GM12864 (cell line): ENCODE measurements at places on chromosomes 4 and X.

- no peak for DNase-seq
These were observed 274.4 kb upstream of the VCX start for GRCh38 chrX:7568597-7568996.

- no peak for DNase-seq
These were observed 54.5 kb downstream of the CHM start for GRCh38 chrX:85992811-85993229.

DNA sequence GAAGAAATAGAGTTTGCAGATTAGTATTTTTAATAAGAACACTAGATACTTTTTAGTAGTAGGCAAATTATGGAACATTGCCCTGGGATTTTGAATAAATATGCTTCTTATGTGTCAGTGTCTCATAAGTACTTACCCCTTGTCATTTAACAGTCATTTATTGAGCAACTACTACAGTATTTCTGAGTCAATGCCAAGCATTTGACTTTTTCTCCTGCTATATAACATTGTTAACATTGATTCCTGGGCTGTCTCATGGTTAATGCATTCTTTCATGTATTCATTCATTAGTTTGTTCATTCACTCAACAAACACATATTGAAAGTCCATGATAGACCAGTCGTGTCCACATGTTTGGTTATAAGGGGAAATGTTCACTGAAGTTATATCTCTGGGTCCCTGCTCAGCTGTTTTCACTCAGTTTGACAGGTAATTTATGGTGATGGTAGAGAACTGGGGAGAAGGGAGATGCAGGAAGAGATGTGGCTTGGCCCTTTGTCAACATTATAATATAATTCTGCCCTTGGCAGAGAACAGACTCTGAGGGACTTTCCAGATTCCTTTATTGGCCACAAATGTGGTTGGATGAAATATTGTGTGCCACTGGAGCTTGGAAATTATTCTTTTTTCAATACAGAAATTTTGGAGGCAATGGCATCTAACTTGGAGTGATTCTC, 49.8 kb downstream of the OSTC start:
- no peak for DNase-seq

DNA sequence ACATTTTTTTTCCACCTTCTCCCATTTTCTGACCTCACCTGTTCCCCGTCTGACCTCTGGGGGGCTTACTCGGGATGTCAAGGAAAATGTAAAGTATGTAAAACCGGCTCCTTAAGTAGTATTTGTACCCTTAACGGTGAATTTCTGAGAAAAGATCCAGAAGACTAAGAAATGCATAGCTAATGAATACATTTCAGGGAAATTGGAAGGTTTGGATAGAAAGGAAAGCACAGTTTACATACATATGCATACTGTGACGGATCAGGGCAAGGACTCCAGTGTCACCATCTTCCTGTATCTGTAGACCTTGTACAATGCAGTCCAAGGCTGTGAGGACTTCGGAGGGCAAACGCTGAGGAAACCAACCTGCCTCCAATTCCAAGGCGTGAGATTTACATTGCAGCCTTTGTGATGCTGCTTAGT, 2185.9 kb upstream of the TENM3 start:
- DNase-seq: no peak

DNA sequence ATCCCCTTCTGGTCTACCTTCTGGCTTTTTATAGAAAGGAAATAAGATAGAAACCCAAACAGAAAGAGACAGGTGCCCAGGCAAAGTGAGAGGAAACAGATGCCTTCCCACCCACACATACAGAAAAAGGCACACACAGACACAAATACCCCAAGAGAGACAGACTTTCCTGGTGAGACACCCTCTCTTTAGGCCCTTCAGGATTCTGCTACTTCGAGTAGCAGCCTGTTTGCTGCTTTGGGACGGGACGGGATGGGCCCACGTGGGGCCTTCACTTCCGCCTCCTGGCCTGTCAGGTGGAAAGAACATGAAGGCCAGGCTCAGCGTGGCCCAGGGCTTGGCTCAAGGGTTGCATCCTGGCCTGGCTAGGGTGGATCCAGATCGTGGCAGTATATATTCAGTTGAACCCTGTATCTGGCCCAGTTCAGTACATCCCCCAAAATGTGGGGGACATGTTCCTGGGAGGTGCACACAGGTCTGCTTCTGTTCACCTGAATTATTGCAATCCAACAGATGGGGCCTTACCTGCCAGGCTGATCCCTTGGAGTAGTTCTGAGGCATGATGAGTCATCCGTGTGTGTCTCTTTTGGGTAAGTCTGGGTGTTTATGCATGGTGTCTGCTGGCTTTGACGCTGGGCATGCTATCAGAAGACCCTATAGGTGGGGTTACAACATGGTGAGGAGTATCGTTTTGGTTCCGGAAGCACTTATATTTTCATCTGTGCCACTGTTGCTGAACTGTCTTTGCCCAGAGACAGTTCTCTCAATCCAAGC, 2.4 kb downstream of the ZNF275 start:
- DNase-seq: no peak

- DNase-seq: no peak
These were observed 29.3 kb upstream of the PTPN13 start for GRCh38 chr4:86564795-86565194.

- DNase-seq: no peak
These were observed 965.9 kb downstream of the FSTL5 start for GRCh38 chr4:161197912-161198311.

- DNase-seq: no peak
These were observed 135.6 kb upstream of the MAD2L1 start for GRCh38 chr4:120202222-120202621.

DNA sequence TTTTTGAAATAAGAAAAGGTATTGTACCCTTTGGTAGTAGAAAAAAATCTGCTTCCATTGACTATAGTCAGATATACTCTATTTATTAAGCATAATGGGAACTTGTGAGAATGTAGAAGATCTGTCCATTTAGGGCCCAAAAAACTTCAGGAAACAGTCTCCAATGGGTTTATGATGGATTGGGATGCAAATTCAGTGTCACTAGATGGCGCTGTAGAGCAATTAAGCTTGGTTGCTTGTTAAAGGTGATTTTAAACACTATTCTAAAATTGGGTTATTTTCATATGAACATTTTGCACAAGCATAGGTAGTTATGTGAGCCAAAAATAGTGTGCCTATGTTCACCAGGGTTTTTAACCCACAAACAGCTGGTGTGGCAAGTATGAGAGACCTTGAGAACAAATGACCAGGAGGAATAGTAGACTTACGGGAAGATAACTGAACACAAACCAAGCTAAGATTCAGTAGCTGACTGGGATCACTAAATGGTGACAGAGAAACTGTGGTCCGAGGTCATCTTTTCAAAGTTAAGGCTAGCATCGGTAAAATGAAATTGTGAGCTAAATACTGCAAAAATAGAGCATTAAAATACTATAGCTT, 80.3 kb upstream of the LSM6 start:
- no peak for DNase-seq

DNA sequence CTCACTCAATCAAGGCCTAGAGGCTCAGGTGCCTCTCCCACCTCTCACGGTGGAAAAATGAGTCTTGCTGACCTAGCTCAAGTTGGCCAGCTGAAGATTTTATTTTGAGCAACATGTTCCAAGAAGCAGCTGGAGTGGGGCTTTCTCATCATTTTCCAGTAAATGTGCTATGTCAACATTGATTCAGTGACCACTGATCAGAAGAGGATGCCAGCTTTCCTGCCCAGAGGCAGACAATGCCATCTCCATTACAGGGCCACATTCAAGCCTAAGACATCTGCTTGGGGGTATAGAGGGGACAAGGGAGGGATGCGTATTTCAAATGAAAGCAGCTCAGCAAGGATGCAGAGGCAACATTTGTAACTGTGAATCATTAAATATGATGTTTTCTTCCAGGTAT, 3.0 kb downstream of the MEPE start:
- no peak for DNase-seq

DNA sequence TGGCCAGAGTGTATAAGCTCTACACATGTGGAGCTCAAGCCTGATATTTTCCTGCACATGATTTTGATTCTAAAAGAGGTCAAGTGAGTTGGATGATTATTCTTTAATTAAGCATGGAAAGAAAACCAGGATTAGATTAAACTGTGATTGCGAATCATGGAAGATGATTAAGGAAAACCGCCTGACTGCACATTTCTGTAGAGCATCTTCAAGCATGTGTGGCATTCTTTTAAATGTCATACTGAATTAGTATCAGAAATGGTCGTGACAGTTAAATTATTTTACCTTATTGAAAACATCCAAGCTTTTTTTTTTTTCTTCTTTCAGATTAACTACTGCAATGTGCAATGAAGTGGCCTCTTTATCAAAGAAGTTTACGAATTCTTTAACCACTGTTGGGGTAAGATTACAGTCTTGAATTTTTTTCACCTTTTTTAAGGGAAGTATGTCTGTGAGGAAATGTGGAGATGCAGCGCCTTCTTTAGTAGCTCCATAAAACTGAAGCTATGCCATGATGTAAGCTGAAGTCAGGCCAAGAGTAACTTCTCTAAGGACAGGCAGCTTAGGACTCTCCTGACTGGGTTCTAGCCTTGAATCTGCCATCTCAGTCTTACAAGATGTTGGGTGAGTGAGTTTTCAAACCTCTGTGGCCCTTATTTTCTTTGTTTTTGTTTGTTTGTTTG, 67.9 kb downstream of the FAM114A1 start:
- DNase-seq: no peak

GRCh38 chr4:1043651-1044468, 32.4 kb downstream of the FGFRL1 start:
- DNase-seq: no peak

DNA sequence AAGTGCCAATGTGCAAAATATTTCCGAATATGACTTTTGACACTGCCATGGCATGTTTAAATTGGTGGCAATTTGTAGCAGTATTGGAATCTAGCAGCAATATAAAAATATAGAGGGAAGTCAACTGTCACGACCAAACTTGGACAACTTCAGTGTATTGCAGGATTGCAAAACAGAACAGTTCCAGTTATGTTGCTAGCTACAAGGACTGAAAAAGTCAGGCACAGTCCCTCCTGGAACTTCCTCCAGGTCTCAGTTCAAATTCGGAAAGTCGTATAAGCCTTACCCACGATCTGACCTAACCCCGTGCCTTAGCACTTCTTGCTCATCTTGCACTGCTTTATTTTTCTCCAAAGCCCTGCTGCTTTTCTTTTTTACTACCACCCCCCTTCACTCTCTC, 390.0 kb upstream of the GALNT7 start:
- no peak for DNase-seq

DNA sequence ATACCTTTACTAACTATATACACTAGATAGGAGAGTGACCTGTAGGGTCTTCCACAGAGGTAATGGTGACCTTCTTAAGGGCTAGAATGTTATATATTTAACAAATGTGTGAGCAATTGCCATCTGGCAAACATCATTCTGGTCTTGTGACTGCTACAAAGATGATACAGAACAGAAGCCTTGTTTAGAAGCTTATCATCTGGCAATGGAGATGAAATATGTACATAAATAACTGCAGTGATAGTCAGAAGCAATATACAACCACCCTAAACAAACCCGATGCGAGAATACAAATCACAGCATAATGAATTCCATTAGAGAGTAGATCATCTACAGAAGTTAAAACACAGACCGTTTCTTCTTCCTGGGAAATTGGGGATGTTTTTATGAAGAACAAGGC, 952.7 kb upstream of the SLIT2 start:
- no peak for DNase-seq

DNA sequence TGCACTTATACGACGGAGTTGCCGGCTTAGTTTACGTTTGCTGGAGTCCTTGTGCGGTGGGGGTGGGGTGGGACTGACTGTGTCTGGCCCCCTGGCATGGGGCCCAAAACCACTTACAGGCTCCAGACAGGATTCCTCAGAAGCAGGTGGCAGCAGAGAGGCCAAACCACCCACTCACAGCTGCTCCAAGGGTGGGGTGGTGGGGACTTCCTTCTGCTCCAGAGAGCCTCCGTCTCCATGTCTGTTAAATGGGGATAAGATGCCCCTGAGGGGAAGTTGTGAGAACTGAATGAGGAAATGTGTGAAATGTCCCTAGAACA, 36.7 kb downstream of the PSAPL1 start:
- DNase-seq: no peak

DNA sequence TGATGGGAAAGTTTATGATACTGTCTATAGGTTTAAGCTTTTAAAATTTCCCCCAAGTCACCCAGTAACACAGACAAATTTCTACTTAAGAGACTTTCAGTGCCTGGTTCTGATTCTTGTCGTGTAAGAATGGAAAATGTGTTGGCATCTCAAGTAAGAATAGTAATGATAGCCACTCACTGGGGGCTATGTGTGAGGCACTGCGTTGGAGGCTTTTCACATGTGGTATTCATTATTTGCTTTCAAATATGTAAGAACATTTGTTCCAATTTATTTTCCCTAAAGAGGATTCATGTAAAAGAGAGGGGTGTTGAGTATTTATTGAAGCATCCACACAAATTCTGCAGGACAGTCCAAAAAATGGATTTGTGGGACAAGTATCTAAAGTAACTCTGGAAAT, 143.6 kb downstream of the FNIP2 start:
- DNase-seq: no peak

DNA sequence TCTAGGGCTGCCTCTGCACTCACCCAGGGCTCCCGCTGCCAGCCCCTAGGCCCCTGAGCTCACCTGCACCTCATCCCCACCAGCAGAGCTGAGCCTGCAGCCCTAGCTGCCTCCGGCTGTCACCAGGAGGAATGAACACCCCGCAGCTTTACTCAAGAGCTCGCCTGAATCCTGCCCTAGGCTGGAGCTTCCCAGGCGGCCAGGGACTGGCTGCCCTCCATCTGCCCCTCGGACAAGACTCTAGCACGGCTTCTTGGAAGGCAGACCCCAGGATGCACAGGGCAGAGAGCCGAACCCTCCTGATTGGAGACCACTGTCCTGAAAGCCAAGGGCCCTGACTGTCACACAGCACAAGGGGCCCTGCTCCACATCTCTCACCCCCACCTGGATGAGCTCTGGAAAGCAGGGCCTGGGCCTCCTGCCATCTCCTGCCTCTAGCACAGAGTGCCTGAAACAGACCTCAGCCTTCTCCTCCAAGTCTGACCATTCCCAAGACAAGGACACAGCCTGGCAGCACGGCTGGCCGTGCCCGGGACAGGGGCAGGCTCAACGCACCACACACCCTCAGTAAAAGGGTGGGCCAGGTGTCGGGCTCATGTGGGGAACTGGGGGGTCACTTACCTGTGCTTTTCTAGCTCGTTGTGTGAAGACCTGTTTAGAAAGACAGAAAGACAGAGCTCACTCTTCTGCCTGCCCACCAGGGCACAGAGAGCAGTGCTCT, 4.4 kb downstream of the MXD4 start:
- DNase-seq: no peak

- no peak for DNase-seq
These were observed 36.4 kb downstream of the PCDH7 start for GRCh38 chr4:30756553-30756952.

- DNase-seq: no peak
These were observed 721.5 kb downstream of the IL1RAPL1 start for GRCh38 chrX:29308726-29309125.

DNA sequence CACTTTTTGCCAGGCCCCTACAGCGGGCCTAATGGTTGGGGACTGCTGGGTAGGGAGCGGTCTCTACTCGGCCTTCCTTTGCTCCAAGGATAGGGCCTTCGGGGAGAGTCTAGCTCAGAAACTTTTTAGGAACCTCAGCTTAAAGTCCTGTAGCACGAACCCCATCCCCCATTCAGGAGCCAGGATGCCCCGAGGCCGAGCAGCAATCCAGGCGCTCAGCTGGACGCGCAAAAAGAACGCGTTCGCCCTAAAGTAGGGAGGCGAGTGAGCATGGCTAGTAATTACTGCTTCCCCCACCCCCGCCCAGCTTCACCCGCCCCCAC, 9.7 kb downstream of the POU4F2 start:
- no peak for DNase-seq
